ENCODE measurements at places on chromosomes 2 and 18.
A peak's percentile ranks its signal among the peaks of the same experiment; 100 is the strongest.

DNA sequence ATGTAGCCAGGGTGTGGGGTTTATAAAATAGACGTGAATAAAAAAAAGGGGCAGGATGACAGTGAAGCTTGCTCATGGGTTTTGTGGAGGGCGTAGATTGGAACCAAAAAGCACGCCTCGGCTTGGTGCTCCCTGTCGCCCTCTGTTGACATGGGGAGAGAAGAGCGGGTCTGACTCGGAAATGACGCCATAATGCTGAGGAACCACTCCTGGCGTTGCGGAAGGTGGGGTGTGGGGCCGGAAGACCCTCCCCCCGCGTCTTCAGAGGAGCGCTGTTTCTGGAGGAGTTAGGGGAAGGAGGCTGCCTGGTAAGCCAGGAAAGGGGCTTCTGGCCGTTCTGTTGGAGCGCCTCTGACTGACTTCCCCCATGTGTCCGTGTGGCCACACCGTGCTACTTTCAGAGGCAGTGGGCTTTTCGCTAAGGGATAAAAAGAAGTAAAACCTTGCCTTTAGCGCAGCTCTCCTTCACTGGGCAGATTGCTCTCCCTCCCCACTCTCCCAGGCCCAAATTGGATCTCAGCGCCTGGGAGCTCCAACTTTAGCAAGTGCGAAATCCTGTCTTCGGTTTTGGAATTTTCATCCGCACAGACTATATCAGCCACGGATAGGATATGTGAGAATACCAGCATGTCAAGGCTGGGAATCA is 42.8 kb downstream of the PLEKHA3 start:
- peak; percentile 56 for DNase-seq

- no peak for DNase-seq
Observed at GRCh38 chr2:76450024-76450475, 739.3 kb upstream of the GCFC2 start.

DNA sequence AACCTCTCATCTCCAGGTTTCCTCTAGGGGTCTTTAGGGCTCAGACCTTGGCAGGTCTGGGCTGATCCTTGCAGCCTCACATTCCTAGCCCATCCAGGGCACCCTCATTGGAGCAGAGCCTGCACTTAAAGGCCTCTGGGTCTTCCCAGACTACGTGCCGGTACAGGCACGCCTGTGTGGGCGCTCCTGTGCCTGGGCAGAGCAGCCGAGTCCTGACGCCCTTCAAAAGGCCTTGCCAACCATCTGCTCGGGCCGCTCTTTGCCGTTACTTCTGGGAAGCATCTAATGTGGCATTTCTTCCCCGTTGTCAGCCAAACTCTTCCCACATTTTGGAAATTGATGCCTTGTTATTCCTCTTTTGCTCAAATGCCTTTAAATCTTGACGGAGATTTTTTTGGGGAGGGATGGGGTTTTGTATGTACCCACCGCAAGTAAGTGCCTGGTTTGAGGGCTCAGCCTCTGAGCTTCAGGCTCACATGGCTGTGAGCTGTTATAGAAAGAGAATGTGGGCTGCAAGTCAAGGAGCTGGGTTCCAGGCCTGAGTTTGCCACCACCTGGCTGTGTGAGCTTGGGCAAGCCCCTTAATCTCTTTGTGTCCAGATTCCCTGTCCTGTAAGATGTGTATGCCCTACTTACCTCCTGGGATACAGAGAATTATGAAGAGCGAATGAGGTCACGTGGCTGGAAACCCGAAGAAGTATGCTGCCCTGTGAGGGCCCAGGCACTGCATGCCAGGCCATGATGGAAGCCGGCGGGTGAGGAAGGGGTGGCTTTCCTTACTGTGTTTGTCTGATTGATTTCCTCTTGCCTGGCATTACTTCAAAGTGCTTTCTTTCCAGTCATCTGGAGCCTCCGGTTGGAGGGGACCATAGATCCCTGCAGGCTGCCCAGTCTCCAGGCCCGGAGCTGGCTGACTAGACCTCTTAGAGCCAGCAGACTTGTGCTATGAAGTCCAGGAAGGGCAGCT is 20.6 kb downstream of the EHD3 start:
- DNase-seq = no peak

- no peak for DNase-seq
Observed at GRCh38 chr2:70203086-70203485, 12.3 kb upstream of the C2orf42 start.

GRCh38 chr2:96164459-96165184 is 19.4 kb upstream of the DUSP2 start:
- DNase-seq = no peak

DNA sequence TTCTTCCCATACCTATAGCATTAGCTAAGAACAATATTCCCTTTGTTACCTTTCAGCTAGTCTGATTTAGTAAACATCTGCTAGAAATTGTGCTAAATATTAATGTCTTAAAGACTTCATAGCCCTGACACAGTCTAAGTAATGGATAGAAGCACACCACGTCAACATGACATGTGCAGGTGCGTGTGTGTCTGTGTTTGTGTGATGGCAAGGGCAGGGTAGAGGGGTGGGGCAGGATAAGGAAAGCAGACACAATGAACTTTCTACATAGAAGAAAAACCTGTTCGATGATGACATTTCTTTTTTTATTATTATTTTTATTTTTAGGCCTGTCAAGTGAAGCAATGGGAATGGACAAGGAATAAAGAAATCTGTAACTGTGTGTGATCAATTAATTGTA is 223.3 kb downstream of the NOL4 start:
- no peak for DNase-seq

DNA sequence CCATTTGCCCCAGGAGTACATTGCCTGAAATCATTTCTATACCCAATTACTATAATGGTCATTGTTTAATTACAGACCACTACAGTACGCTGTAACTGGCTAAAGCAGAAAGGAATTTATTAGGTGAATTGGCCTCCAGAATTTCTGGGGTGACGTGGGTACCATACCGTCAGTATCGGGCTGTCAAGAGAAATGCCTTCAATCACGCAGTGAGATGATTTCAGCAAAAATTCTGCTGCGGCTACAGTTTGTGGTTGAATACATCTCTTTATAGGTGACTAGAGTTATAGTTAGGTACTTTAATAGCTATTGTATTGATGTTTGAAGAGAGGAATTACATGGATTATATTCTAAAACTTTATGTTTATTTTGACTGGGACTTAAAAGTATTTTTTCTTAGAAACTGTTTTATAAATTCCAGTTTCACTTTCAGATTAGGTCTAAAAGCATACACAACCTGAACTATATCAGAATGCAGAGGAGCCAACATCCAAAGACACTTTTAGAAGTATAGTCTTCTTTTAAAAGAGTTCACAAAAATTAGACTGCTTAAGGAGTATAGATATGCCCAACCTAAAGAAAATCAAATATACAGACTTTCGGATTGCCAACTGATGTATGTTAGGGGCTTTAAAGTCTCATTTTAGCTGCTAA is 128.4 kb downstream of the TTC27 start:
- no peak for DNase-seq

DNA sequence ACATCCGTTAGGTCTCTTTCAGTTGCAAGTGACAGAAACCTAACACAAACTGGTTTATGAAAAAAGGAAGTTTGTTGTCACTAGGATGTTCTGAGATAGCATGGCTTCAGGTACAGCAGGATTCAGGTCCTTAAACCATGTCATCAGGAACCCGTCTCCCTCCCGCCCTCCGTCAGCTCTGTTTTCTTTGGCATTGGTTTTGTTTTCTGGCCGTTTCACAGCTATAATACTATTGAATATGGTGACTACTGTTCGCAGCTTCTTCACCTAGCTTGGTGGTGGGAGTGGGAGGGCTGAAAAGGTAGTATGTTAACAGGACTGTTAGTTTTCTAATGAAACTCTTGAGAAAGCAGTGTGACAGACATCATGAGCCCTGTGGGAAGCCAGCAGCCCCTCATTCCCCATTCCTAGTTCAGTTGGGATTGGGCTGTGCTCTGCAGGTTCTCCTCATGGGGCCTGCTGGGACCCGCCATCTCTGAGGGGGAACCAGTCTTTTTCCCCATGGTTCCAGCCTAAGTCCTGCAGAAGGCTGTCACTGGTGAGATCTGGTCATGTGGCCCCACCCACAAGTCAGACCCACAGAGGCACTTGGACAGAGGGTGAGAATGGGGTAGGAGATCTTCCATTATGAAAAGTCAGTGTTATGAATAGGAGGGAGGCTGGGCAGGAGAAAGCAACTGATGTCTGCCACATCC is 12.1 kb downstream of the PTMA start:
- DNase-seq = no peak

DNA sequence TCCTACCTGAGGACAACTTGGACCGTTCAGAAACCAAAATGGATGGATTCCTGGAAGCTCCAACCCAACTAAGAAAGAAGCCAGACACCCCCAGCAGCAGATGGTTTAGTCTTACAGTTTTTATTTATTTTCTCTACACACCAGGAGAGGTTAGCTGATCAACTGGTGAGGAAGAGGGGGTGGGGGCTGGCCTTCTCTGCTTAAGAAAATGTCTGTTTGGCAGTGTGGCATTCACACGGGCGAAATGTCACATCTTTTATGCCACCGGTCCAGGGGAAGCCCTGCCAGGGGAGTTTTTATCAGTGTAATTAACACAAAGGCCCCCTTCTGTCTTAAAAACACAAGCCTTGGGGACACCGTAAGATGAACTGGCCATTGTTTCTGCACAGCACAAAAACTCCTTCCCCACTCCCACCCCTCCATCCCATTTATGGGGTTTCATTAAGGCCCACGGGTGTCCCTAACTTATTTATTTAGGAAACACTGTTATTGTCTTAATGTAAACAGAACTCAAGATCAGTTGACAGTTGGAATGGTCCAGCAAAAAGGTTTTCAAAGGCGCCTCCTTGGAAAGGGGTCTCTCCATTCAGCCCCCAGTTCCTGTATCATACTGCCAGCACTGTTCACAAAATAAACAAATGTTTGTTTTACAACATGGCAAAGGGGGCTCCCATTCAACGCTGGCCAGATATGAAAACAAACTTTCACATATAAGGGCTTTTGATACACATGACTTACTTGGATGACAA is 217.0 kb downstream of the C1D start:
- no peak for DNase-seq

DNA sequence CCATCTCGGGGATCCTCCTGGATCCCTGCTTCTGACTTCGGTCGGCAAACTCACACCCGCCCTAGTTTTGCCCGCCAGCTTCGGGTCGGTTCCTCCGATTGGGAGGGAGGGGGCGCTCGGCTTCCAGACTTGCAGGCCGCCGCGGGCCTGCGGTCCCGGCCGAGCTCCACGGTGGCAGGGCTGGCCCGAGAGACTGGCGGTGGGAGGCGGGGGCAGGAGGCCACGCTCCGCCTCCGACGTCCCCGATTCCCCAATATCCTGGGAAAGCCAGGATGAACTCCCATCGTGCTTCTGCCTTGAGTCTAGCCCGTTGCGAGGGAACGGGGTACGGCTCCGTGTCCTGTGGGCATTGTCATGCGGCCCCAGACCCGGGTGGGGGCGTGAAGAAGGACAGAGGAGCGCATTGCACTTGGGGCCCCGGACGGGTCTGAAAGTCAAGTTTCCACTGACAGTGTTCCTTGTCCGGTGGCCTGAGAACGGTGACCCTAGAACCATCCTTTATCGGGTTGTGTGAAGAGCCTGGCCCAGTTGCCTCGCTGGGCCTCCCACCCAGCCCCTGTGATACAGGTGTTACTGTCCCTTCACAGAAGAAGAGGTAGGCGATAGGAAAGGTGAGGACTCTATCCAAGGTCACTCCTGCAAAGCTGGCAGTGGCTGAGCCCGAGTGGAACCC is 2.4 kb upstream of the INHBB start:
- no peak for DNase-seq

DNA sequence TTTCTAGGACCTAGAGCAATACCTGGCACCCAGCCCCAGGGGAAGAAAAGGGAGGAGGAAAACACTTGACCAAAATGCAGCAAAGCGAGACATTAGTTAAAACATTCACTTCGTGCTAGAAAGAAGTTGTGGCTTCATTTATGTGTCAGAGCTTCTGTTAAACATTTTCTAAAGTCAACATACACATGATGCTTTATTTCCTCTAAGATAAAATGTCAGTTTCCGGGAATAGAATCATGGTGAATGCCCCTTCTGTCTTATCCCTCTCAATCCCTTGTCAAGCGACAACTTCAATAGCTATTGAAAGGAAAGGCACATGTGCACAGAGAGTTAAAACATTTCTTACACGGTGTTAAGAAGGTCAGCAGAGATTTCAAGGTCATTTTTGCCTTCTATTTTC is 404.6 kb upstream of the CWC22 start:
- no peak for DNase-seq

DNA sequence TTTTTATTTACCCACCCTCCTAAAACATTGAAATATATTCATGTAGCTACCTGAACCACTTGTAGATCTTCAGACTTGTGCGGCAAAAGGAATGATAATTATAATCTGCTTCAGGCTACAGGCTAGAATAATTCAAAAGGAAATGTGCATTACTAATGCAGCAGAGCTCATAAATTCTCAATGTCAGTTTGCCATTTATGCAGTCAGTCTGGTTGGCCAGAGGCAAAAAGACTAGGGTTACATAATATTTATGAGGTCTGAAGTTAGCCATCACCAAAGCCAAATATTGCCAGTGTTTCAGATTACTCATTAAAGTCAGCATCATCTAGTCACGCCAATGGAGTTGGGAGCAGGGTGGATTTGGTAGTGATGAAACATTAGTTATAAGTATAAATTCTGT is 38.9 kb downstream of the METAP1D start:
- DNase-seq = no peak

- DNase-seq = no peak
Observed at GRCh38 chr2:152094014-152094413, 4.8 kb downstream of the CACNB4 start.

DNA sequence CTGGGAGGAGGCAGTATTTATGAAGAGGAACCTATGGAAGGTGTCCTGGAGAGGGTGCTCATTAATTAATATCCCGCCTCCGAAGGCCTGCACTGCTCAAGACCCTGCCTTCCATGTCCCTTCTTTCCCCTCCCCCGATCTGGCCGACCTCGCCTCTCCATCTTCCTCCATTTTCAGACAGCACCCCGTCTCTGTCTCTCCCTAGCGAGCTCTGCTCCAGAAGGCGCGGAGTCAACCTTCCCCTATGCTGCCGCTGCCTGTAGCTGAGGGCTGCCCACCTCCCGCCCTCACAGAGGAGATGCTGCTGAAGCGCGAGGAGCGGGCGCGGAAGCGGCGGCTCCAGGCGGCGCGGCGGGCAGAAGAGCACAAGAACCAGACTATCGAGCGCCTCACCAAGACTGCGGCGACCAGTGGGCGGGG is 1.1 kb upstream of the WBP1 start:
- no peak for DNase-seq

DNA sequence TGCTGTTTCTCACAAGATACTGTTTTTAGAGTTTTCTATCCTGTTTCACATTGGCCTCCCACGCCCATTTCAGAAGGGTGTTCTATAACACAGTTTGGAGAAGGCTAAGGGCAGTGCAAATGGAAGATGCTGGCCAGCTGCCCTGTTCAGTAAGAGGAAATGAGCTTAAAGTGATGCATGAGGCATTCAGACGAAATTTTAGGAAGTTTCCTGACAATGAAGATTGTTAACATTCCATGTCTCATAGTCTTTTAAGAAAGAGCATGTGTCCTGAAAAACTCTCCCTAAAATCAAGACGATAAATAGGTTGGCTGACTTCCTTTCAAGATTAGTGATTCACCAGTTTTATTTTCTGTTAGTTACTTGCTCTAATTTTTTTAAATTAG is 484.2 kb upstream of the NRP2 start:
- no peak for DNase-seq
